ENCODE measurements at places on chromosomes 3 and 15.

DNA sequence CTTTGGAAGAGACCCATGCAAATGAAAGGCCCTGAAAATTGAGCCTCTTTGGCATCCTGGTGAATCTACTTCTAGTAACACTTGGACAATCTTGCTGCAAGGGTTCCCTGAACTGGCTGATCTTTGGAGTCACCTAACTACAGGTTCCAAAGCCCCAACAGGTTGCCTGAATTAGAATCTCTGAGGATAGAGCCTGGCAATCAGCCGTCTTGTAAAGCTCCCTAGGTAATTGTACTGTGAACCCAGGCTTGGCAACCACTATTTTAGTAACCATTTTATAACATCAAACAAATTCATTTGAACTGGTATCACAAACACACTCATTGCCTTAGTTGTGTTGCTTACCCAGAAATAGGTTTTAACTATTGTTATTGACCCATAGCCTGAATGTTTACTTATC lies 20.1 kb downstream of the PAQR9 start:
- DNase-seq = no peak

DNA sequence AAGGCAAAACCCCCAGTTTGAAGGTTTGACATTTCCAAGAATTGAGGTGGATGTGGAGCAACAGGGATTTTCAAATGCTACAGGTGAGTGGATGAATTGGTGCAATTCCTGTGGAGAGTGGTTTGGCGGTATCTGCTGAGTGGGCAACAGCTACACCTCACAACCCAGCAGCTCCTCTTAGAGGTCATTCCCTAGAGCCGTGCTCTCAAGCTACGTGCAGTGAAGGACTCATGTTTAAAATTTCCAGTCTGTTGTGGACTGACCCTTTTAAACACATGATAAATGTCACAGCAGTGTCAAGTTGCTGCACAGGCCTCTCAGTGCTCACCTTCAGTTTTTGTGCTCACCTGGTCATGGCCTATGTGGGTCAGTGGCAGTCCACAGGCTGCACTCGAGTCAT lies 9.5 kb downstream of the C3orf20 start:
- no peak for DNase-seq

DNA sequence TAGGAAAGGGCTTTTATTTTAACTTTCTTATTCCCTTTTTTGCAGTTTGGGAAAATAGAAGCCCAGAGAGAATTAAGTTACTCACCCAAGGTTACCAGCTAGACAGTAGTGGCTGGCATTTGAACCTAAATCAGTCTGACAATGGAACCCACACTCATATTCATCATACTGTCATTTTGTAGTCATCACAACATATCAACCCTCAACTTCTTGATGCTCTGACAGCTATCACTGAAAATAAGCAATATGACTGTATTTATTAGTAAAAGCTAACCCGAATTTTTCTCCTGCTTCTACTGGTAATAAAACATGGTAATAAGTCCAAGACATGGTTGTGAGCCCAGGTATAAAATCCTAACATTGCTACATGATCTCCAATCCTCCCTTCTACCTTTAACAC lies 585.8 kb upstream of the UBE2E2 start:
- DNase-seq = no peak

DNA sequence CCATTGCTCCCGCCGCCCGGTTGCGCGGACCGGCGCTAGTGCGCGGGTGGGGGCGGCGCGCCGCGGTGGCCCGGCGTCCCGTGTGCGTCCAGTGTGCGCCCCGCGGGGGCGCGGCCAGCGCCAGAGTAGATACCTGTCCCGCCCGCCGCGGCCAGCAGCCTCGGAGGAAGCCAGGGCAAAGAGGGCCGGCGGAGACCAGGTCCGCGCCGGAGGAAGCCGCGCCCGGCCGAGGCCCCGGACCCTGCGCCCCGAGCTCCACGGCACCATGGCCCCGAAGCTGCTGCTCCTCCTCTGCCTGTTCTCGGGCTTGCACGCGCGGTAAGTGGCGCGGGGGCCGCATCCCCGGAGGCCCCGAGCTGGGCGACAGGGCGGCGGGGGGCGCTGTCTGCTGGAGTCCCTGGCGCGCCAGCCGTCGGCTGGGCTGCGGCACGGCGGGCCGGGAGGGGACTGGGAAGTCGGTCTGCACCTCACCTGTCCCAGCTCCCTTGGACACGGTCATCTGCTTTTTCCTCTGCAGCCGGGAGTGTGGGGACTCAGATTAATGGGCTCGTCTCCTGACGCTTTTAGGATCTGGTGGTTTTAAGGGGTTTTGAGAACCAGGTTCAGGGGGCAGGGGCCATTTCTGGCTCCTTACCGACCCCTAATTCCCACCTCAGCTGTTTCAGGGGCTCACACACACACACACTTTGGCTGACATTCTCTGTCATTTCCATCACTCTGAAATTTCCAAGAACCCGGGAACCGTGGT lies 464 bp downstream of the GABRG3 start:
- peak; percentile 48 for DNase-seq

DNA sequence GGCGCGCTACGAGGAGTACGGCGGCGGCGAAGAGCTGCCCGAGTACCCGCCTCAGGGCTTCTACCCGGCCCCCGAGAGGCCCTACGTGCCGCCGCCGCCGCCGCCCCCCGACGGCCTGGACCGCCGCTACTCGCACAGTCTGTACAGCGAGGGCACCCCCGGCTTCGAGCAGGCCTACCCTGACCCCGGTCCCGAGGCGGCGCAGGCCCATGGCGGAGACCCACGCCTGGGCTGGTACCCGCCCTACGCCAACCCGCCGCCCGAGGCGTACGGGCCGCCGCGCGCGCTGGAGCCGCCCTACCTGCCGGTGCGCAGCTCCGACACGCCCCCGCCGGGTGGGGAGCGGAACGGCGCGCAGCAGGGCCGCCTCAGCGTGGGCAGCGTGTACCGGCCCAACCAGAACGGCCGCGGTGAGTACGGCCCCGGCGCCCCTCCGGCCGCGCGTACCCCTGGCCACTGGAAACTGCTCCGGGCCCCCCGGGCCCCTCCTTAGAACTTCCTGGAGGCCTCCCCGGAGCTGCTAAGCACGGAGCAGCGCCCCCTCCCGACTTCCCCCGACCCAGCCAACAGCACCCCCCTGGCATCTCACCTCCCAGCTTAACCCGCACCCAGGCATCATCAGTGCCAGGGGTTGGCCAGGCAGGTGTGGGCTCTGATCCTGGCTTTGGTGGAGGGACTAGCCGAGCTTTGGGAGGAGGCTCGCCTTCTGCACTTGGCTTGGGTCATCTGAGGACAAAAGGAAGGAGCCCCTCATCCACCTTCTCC lies 1.4 kb downstream of the LOXL1 start:
- DNase-seq = peak; percentile 52
